Keratinocyte (primary cell): ENCODE measurements at places on chromosomes 16 and 17.

DNA sequence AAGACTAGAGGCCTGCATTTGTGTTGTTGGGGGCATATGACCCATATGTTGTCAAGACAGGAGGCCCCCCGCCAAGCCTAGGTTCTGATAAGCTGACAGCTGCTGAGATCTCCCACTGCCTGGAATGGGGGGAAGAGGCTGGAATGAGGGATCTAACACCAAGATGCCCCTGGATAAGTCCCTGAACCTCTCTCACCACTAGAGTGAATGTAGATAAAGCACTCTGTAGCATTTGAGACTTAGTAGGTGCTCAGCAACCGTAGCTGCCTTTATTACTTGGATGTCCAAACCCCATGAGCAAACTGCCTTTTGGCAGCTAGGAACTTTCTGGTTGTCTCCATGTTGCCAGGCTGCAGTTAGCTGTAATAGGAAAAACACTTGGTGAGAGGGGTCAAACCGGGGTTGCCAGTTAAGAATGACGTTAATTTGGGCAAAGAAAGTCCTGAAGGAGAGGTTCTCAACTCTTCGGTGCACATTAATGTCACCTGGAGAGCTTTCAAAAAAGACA is 4.4 kb upstream of the RASL10B start:
- no peak for DNase-seq

GRCh38 chr17:78589885-78590284 is 12.7 kb upstream of the DNAH17 start:
- no peak for DNase-seq

DNA sequence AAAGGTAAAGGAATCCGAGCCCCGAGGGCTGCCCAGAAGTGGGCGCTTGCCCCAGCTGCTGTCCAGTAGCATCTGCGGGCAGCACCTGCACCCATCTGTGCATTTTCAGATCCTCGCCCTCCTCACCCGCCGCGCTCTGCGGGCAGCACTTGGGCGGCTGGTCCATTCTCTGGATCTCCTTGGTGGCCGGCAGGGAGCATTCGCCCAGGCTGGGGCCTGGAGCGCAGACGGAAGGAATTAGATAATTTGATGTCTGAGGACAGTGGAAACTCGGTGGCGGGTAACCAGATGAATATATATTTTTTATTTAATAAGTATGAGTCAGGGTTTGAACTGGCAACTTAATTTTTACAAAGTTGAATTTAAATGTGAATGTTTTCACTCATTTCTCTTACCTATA is 88.5 kb downstream of the NPIPB11 start:
- DNase-seq = no peak

- peak; percentile 93 for DNase-seq
Measured at GRCh38 chr16:81626181-81626674, 152.9 kb upstream of the PLCG2 start.

- no peak for DNase-seq
Measured at GRCh38 chr17:42917236-42917603, 16.6 kb downstream of the G6PC1 start.

DNA sequence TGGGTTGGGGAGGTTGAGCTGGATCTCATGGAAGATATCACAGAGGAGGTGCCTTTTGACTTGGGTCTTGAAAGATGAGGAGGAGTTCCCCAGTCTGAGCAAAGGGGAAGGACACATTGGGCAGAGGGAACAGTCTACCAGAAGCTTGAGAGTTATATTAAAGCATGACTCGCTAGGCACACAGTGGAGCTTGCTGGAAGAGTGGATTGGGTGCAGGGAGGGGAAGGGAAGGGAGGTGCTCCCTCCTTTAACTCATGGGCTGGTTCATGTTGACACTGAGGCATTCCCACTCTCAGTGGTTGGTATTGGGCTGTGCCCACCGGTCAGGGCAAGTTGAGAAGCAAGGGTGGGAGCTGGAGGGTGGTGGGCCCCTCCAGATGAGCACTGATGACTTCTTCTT is 5.9 kb downstream of the TMEM98 start:
- DNase-seq = no peak

DNA sequence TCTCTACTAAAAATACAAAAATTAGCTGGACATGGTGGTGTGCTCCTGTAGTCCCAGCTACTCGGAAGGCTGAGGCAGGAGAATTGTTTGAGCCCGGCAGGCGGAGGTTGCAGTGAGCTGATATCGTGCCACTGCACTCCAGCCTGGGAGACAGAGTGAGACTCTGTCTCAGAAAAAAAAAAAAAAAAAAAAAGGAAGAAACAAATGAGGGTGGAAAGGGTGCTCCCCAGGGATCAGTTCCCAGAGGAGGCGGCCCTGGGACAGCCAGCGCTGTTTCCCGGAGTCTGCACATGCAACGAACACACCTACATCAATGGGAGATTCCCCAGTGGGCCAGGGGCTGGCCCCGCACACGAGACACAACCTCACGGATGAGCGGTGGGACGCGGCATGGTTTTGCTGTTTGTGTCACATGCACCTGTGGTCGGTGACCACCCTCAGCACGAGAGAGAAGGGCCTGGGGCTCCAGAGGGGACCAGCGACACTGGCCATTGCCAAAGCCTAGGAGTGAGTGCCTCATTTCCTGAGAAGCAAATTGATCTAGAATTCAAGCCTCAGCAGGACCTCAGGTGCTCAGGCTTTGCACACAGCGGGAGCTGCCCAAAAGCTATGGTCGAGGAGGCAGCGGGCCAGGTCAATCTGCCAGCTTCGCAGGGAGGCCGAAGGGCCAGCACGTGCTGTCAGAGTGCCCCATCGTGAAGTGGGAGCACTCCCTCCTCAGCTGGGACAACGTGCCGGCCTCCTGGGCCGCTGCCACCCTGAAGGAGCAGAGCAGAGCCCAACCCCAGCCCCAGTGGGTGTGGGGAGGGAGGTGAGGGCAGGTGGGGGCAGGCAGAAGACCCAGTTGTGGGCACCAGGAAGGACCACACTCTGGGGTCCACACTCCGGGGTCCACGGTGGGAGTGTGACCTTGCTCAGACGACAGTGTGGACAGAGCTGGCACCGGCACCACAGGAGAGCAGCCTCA is 13.8 kb upstream of the WDR45B start:
- no peak for DNase-seq

DNA sequence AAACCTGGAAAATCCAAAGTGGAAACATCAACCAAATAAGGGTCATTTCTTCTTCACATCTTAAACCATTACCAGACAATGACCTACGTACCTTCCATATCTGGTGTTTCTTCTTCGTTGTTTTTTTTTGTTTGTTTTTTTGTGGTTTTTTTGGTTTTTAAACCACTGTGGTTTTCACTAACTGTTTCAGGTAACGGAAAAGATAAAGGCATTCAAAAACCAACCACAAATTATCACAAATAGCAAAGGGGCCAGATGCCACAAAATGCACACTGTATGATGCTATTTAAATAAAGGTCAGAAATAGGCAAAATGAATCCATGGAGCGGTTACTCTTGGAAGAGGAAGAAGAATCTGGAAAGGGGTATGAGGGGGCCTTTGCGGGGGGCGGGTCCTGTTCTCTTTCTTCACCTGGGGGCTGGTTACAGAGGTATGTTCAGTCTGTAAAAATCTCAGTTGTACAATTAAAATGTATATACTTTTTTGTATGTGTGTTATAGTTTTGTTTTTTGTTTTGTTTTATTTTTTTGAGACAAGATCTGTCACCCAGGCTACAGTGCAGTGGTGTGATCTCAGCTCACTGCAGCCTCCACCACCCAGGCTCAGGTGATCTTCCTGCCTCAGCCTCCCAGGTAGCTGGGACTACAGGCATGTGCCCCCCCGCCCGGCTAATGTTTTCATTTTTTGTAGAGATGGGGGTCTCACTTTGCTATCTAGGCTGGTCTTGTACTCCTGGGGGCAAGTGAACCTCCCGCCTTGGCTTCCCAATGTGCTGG is 29.6 kb downstream of the LITAF start:
- DNase-seq = no peak

DNA sequence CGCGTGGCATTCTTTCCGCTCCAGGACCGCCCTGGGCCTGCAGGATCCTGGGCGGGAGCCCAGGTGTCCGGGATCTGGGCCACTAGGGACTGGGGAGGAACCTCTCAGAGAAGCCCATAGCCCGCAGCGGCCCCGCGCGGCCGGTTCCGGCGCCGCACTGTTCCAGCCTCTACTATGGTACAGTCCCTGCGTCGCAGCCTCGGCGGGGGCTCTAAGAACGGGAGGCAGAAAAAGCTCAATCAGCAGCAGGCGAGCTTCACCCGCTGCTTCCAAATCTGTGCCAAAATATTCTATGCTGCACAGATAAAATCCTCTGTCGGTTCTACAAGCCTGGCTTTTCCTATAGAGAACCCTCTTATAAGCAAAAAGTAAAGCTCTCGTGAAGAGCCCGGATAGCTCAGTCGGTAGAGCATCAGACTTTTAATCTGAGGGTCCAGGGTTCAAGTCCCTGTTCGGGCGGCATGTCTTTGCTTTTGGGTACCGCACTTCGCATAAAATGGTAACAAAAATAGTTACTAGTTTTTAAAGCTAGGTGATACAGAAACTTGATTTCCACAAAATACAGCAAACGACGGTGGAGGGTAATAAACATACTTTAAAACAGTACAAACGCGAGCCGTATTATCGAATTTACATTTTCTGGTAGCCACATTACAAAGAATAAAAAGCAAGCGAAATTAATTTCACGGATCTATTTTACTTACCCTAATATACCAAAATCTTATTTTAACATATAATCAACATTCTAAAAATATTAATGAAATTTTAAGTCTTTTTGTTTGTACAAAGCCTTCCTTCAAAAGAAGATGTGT is 661 bp upstream of the ALOXE3 start:
- no peak for DNase-seq

DNA sequence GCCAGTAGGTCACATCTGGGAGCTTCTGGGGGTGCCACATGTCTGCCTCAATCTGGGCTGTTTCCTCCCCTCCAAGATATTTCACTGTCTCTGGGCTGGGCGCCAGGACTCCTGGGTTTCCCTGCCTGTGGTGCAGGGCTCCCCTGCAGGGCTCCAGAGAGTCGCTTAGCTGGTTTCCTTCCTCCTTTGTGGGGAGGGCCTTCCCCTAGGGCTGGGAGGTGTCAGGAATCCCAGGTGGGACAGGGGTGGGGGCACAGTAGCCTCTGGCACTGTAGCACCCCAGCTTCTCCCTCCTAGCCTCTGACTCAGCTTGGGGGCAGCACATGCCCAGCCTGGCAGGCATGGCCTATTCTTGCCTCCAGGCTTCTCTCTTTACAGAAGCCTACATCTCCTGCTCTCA is 2.6 kb downstream of the RARA start:
- peak; percentile 66 for DNase-seq

DNA sequence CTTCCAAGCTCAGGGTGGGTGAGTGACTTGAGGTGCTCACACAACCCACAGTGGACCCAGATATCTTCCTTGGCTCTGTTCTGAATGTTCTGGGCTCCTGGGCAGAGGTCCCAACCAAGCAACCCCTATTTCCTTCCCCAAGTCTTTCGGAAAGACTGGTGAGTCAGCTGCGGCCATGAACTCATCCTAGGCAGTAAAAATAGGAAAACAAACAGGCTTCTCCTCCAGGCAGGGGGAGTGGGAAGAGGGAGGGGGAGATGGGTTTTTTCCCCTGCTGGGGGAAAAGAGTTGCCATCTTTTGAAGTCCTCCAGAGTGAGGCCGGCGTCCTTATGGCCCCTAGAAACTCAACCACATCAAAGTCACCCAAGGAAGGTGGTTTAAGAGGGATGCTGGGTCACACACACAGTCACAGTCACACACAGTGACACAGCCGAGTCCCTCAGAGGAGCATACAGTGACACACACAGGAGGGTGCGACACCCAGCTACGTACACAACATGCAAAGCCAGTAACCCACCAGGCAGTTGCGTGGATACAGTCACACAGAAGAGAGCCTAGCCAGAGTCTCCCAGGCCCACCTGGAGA is 16.0 kb upstream of the DLX4 start:
- DNase-seq = no peak

GRCh38 chr17:32943206-32943605 is 15.3 kb downstream of the TMEM98 start:
- DNase-seq = no peak

DNA sequence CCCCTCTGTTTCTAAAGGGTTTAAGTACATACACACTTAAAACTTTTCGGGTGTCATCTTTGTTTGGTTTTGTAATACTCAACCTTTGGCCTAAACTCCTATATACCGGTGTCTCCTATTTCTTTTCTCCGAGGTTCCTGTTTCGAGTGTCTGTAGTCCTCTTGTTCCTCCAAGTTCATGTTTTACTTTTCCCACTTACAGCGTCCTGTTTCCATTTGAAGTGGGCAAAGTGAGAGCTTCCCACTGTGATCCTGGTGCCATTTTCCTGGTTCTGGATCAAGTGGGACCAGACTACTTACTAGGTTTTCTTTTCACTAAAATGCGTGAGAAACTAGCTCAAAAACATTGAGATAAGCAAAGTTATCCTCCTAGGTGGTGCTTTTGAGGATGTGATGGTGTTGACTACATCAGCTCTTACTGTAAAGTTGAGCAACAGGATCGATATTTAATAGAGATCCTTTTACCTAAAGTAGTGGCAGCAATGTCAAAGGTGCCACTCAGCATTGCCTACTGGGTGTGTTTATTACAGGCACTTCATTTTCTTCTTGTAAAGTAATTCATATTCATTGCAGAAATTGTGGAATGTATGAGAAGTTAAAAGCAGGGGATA is 1.3 kb downstream of the PSMD3 start:
- no peak for DNase-seq

DNA sequence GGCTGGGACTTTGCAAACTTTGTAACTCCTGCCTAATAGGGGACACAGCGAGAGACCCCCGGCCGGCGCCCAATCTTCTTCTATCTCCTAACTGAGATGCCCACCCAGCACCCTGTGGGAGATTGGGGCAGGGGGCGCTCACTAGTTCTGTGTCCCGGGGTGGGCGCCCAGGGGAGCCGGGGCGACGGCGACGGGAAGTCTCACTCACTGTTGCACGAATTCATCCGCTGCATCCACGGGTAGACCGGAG is 3.9 kb upstream of the HOXB5 start:
- no peak for DNase-seq

DNA sequence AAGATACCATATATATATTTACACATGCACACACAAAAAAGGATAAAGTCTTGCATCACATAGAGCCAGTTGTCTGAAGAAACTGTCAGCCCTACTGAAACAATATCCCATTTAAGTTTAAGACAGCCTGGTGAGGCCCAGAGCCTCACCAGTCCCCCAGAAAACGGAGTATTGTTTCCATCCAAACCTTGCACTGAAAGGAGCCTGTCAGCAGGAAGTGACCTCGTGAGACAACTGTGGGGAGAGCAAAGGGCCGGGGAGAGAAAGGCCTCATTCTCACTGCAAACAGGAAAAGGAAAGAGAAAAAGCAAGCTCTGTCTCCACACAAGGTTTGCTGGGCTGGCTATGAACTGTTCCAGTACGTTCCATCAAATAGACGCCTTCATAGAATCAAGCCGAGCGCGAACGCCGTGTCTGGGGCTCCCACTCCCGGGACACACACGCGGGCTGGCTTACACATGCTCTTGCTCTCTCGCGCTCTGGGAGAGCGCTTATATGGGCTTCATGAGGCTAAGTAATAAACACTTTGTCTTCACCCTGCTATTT is 44.4 kb upstream of the ZFHX3 start:
- no peak for DNase-seq

- DNase-seq = no peak
Measured at GRCh38 chr17:81964081-81964849, 3.3 kb upstream of the NOTUM start.

GRCh38 chr16:57663436-57663835 is 4.7 kb upstream of the ADGRG3 start:
- DNase-seq = no peak

- DNase-seq = no peak
Measured at GRCh38 chr16:2687531-2688308, 5.4 kb downstream of the KCTD5 start.
